G401 (cell line): ENCODE measurements at places on chromosomes 3 and 15. TPM values are rescaled to one million over a fixed set of nuclear protein-coding genes. Genes with fewer than 3 reads are reported as not detected.
A peak's percentile ranks its signal among the peaks of the same experiment; 100 is the strongest.

Gene CSPG4
- total RNA-seq, result 32.3 and 34.4 TPM in 2 replicates

- DNase-seq, result no peak
Observed at GRCh38 chr15:57082054-57082728, 163.7 kb downstream of the TCF12 start.

Gene RBPMS2
- total RNA-seq, result 0.12 and 0.27 TPM in 2 replicates

GRCh38 chr3:19432669-19433068 is 284.4 kb downstream of the KCNH8 start:
- peak; percentile 68 for DNase-seq

Gene CFAP92
- total RNA-seq, result not detected in 2 replicates

DNA sequence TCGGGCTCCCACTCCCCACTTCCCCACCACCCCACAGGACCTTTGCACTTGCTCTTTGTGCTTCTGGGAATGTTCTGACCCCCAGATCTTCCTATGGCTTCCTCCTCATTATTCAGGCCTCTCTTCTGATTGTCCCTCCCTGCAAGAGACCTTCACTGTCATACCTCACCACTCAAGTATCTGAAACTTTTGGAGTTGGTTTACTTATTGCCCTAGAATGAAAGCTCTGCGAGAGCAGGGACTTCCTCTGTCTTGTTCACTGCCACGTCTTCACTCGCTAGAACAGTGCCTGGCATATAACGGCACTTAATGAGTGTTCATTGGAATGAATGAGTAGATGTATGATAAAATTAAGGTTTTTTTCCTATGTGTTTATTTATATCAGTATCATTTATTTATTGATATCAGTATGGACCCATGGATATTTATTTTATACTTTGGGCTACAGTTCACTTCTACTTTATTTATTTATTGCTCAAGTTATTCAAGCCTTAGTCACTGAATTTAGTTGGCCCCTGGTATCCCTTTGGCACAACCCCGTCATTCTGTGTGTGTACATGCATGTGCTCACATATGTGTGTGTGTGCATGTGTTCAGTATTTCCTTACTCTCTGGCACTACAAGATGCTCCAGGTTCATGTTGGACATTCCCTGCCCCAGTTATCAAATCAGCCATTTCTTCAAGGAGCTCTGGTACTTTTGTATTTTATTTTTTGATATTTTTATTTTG is 197.6 kb downstream of the THSD4 start:
- DNase-seq, result no peak

GRCh38 chr15:98896802-98897732 is 110.5 kb downstream of the PGPEP1L start:
- no peak for DNase-seq

Gene ADAMTS7
- total RNA-seq, result 6.1 and 8.1 TPM in 2 replicates

DNA sequence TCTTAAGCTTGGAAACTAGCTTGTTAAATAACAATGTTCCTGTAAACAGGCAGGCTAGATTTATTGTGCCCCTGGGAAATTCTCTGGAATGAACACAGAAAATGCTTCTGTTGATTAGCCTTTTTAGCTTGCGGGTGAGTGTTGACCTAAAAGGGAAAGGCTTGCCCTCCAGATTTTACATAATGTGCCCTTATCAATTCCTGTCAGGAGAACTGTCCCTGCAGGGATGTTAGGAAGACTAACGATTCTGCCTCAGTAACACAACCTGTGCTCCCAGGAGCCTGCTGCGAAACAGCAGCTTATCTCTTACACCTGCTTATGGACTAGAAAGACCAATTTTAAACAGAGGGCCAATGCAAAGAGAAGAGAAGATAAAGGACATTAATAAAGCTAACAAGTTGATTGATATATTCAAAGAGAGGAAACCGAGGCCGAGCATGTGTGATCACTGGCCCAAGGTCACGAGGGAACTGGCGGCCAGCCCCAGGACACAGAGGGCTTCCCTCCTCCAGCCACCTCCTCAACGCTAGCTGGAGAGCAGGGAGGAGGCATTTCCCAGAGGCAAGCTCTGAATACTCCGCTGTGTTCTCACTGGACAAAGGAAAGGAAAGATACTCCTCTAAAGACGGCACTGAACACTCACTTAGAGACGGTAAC is 48.4 kb upstream of the TJP1 start:
- no peak for DNase-seq

Gene C3orf20
- not detected in 2 replicates for total RNA-seq

Gene APPL1
- total RNA-seq, result 68.8 and 76.3 TPM in 2 replicates

Gene CHST13
- total RNA-seq, result 0.49 and 2.0 TPM in 2 replicates

Gene SLC9C1
- total RNA-seq, result not detected in 2 replicates

GRCh38 chr3:71005702-71006321 is 577.7 kb downstream of the FOXP1 start:
- DNase-seq, result no peak

DNA sequence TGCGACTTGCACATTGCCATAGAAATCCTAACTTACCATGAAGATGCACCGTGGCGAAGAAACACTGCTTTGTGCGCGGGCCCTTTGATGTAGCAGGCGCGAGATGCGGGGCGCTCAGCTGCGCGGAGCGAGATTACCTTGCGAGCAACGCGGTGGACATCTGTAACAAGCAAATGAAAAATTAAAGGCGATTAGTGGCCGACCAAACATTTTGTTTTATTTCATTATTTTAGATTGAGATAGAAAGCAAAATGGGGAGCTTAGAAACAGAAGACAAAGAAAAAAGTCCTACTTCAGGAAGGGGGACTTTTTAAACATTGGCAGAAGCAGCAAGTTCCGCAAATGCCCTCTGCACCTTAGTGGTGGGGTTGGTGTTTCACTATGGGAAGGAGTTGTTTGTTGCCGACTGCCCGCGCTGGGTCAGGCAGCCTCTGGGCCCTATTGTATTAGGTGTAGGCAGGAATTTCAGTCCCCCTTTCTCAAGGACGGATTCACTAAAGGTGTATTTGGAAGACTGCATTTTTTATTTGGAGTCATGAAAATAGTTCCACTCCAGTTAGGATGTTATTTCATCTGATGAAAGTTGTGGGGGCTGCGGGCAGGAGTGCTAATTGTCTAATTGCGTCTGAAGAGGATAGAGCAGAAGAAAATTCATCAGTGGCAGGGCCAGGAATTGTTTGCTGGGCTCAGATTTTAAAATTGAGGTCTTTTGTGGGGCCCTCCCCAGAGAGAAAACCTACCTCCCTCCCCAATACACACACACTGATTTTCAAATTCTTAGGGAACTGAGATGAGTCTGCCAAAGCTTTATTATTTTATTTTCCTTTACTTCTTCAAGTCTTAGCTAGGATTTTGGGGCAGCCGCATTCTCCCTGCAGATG is 17.4 kb downstream of the ZIC4 start:
- DNase-seq, result peak; percentile 74

GRCh38 chr3:61724183-61724582 is 162.8 kb downstream of the PTPRG start:
- no peak for DNase-seq

GRCh38 chr15:78177447-78177873 is 28.3 kb downstream of the IDH3A start:
- no peak for DNase-seq

- DNase-seq, result no peak
Observed at GRCh38 chr3:120903221-120903620, 4.8 kb upstream of the STXBP5L start.

DNA sequence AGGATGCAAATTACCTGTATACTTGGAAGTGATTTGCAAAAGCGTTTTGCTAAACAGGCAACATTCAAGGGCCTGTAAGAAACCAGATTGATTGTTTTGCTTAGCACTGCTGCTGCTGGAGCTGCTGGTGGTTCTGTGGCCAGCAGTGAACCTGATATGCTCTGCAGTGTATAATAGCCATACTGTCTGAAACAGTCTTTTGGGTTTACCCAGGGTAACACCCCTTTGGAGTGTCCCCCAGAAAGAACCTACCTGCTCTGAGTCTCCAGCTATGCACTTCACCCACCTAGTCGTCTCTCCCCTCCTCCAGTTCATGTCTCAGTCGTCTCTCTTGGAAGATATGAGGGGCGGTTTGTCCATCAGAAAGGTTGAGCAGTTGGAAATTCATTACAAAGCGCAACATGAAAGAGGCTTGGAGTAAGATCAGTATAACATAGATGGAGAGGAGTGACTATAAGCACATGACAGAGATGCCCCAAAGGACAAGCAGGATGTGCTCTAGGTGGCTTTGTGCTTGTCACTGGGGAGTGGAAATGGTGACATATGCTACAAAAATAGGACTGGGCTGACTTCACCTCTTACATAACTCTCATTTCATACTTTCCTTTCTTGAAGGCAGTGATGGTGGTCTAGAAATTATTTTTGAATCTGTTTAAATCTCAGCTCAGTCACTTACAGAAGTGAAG is 3.8 kb downstream of the MKRN2 start:
- DNase-seq, result peak; percentile 89

DNA sequence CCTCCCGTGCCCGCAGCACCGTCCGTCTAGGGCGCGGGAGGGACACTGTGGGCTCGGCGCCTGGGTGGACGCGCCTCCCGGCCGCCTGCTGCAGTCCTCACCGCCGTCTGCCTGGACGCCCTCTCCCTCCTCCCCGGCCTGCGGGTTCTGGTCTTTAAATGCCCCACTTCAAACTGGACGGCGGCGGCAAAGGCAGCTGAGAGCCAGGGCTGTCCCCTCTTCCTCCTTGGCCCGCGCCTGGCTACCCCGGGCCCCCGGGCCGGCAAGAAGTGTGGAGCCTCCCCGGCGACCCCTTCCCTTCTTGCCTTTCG is 426 bp downstream of the CBLB start:
- DNase-seq, result no peak

DNA sequence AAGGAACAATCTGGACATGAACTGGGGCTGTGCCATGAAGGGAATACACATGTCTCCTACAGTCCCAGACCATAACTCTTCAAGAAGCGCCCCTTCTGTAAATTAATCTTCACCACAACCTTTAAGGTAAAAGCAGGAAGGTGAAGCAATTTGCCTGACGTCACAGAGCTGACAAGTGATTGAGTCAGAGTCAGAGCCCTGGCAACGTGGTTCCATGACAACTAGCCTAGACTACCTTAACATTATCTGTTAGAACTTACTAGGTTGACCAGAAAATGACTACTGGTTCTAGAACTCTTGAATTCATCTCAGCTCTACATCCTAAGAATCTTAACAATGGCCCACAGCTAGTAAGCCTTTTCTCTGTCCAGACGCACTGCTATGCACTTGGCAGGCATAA is 124.6 kb downstream of the NTRK3 start:
- no peak for DNase-seq

DNA sequence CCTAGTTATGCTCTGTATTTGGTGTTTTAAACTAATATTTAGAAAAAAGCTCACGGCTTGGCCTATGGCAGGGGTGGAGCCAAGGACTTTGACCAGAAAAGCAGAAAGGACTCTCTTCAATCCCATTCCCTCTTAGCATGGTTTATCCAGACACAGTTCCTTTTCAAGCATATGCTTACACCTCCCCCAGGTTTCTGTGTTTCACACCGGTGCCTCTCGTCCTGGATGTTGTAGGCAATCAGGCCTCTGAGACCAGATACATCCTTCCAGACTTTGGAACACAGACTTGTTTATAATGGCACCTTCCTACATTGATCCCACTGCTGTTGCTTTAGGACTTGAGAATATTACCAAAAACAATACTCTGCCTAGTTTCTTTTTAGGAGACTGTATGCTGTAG is 440.5 kb upstream of the ARPP21 start:
- no peak for DNase-seq

DNA sequence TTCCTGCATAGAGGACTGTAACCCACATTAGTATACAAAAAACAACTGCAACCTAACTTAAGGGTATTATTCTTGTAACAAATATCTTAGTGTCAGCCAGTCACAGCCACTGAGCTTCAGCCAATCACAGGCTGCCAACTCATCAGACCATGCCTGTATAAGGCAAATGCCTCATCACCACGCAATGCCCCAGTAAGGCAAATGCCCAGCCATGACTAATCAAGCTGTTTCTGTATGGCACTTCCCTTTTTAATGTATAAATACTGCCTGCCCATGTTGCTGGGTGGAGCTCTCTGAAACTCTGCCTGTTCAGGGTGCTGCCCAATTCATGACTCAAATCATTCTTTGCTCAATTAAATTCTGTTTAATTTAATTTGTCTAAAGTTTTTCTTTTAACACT is 18.4 kb upstream of the GABRA5 start:
- no peak for DNase-seq

DNA sequence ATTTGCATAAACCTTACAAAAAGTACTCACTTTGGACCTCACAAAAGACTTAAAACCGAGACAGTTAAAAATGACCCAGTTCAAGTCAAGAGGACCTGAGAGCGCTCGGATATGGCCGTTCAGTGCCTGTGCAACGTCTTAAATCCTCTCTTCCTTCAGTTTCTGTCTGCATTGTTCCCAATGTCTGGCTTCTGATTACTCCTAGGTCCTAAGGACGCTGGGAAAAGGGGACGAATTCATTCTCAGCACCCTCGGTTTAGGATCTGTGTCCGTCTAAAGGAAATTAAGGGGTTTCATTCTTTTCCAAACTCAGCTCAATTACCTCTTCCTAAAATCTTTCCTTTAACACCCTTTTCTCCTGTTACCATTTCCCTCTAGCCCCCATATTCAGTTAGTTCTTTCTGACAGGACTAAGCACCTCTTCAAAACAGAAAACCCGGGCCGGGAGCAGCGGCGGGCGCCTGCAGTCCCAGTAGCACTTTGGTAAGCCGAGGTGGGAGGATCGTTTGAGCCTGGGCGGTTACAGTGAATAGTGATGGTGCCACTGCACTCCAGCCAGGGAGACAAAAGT is 970 bp downstream of the DPPA4 start:
- no peak for DNase-seq

DNA sequence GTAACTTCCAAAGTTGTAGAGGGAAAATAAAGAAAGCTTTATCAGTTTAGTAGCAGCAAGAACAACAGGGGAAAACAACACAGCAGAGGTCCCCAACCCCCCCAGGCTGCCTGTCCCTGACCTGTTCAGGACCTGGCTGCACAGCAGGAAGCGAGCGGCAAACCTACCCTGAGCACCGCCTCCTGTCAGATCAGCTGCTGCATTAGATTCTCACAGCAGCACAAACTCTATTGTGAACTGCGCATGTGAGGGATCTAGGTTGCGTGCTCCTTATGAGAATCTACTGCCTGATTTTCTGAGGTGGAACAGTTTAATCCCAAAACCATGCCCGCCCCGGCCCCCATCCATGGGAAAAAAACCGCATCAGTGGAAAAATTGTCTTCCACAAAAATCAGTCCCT is 40.3 kb downstream of the USP50 start:
- no peak for DNase-seq

- no peak for DNase-seq
Observed at GRCh38 chr15:69513986-69514385, 61.4 kb downstream of the RPLP1 start.

Gene ANKRD34C
- not detected in 2 replicates for total RNA-seq

DNA sequence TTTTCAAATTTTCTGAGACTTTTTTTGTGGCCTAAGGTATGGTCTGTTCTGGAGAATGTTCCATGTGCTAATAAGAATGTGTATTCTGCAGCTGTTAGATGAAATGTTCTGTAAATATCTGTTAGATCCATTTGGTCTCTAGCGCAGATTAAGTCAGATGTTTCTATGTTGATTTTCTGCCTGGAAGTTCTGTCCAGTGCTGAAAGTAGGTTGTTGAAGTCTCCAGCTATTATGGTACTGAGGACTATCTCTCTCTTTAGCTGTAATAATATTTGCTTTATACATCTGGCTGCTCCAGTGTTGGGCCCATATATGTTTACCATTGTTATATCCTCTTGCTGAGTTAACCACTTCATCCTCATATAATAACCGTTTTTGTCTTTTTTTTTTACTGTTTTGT is 13.2 kb upstream of the TUBGCP5 start:
- DNase-seq, result no peak

GRCh38 chr3:9416139-9416780 is 18.8 kb downstream of the SETD5 start:
- no peak for DNase-seq
